ENCODE measurements at places on chromosomes 1 and 21.
A peak's percentile ranks its signal among the peaks of the same experiment; 100 is the strongest.

DNA sequence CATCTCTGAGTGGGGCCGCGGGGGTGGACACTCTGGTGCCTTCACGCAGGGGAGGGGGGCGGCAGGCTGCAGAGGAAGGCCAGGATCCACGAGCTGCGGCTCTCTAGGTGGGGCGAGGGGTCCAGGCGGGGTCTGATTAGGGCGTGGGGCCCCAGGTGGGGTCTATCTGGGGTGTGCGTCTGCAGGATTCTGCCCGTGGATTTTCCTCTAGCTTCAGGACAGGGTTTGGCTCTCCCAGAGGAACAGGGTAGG lies 6.3 kb downstream of the JMJD4 start:
- DNase-seq: no peak

- DNase-seq: no peak
Observed at GRCh38 chr1:56578963-56579875, at the start of gene PLPP3. Gene PLPP3, minus strand, starts transcription at chr1:56579563. Its CDS starts 547 bp downstream, at chr1:56579016.

GRCh38 chr21:43909741-43910400 lies 44.8 kb downstream of the AGPAT3 start:
- DNase-seq: no peak

- DNase-seq: no peak
Observed at GRCh38 chr1:53254011-53254640, 15.8 kb upstream of the MAGOH start.

DNA sequence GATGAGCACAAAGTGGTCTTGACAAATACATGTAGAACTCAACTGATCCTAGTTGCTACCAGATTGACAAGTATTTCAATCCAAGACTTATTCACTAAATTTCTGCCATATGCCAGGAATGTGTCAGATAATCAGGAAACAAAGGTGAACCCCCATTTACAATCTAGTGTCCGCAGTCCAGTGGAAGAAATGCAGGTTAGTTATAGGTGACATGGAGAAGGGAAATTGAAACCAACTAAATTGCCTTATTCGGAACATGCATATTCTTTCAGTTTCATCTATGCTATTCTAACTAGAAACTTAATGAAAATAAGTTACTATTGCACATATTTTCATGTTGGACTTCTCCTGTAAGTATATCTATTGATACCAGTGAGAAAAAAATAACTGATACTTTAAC lies 209.4 kb downstream of the COL24A1 start:
- no peak for DNase-seq

DNA sequence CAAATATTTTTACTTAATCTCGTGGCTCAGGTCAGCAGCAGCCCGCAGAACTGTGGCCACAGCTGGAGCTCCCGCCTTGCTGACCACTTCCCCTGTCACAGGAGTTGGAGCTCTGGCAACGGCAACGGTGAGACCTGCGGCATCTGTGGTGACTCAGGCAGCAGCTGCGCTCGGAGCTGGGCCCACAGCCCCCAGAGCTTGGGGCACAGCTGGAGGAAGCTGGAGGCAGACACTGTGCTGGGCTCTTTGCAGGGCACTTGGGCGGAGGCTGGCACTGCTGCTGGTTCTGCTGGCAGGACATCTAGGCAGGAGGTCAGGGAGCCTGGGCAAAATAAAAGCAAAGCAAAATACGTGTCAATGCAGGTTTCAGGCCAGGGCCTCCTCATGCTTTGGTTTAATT lies at the start of gene LCE3A:
LCE3A (minus strand) TSS at position 301 of the 400 bp plus-strand sequence; CDS start at position 301, 0 bp downstream.
- peak; percentile 9 for DNase-seq

DNA sequence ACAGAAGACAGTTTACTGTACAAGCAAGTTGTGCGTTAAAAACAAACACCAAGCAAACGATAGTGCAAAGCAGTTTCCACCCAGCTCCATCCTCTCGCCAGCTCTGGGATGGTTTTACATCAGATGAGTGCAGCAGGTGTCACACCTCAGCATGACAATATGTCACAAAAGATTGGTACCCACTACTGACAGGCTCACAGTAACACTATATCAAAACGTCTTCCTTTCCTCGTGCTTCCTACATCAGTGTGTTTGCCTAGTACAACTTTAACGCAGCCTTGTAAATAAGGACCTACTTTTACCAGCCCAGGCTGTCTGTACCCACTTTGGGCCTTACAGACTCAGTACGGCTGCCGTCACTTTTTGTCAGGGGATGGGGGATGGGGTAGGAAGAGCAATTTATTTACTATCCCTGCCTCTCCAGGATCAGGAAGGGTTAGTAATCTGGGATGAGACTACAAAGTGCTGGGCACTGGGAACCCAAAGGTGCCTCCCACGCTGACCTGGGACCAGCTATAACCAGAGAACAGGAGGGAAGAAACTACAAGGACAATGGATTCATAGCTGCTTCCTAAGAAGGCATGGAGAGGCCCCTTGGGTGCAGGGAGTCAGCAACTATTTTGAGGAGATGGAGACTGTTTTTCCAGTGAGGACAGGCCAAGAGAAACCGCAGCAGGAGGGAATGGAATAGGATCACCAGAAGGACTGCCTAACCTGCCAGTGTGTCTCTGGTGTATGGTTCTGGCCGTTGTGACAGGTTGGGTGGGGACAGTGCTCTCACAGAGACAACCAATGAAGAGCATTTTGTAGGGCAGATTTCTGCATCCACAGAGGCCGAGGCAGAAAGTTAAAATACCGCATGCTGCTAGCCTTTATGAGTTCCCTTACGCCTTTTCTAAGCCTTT lies 30.2 kb downstream of the RUNX3 start:
- DNase-seq: peak; percentile 23

GRCh38 chr1:104636581-104636980 lies 886.9 kb downstream of the AMY1C start:
- DNase-seq: no peak

DNA sequence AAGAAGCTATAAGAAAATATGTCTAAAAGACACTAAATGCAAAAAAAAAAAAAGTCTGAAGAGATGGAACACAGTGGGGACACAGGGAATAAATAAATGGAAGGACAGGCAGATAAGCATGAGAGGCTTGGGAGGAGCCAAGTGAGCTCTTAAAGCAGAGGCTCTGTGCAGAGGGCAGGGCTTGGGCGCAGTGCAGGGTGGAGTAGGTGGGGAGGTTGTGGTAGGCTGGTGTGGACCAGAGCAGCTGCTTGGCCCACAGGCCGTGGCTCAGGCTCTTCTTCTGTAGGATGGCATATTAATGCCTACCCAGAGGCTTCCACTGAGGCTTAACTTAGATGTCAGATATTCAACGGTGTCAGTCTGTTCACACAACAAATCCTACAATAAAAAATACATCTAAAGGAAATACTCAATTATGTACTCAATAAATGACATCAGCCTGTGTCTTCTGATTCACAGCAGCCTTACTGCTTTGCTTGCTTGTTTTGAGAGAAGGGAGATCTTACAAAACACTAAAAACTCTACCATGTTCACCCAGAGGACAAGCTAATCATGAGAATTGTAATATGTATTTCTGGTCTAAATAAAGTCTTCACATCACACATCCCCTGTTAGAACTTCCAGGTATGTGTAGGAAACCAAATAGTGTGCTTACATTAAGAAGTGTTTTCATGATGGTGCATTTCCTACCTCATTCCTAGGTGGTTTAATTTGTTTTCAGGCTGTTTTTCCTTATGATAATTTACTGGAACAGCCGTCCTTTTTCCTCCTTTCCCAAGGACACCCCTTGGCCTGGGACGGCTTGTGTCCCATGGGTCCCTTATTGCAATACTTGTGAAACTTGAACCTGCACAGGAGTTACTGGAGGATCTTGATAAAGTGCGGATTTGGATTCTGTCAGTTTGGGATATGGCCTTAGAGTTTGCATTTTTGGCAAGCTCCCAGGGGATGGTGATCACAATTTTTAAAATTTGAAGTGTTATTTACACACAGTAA lies 24.9 kb downstream of the DIP2A start:
- DNase-seq: no peak

- DNase-seq: no peak
Observed at GRCh38 chr1:193767886-193768285, 581.5 kb upstream of the B3GALT2 start.

GRCh38 chr1:172398970-172399755 lies 21.3 kb upstream of the C1orf105 start:
- no peak for DNase-seq
